ENCODE measurements at places on chromosomes 16 and 17.
A peak's percentile ranks its signal among the peaks of the same experiment; 100 is the strongest.

DNA sequence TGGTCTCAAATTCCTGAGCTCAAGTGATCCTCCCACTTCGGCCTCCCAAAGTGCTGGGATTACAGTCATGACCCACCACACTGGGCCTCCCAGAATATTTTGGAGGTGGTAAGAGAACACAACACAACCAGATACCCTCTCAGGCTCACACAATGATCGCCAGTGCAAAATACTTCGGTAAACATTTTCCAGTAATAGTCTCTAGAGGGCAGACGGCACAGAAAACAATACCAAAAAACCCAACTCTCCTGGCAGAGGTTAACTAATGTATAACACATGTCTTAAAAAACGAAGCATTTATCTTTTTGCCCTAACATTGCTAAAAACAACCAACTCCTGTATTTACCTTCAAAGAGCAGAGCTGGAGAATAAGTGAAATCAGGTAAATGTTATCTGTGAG lies 10.5 kb downstream of the NUFIP2 start:
- no peak for DNase-seq

DNA sequence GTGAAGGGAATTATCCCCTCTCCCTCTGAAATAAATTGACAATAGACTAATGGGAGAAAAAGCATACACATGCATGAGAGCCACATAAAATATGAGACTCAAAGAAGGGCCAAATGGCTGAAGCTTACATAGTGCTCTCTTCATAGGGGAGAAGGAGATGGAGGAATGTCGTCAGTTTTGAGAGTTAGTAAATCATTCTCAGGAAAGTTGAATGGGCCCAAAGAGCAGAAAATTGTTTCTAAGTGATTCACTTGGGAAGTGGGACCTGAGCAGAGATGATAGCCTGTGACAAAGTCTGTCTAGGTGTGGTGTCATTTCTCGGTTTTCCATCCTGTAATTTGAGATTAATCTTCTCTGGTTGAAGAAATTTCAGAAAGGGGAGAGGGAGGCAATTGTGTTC lies 35.0 kb downstream of the BCAS3 start:
- no peak for DNase-seq

DNA sequence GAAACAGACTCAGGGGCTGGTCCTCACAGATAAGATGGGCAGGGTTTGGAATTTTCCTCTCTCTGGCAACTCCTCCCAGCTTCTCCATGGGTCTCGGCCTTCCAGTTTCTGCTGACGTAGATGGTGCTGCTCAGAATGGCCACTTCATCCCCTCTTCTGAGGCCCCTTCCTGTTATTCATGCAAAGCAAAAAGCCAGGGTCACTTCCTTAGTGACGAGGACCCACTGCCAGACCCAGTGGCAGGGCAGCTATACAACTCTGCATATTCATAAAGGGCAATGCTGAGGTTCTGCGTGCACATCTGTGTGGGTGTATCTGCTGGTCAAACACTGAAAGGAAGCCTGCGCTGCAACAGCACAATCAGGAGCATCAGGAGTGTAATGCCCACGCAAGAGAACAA lies 108.8 kb downstream of the WSCD1 start:
- no peak for DNase-seq

- DNase-seq = no peak
Measured at GRCh38 chr17:19705771-19706770, 10.3 kb downstream of the SLC47A2 start.

- peak; percentile 35 for DNase-seq
Measured at GRCh38 chr17:16439303-16439791, 24.0 kb downstream of the TRPV2 start.

DNA sequence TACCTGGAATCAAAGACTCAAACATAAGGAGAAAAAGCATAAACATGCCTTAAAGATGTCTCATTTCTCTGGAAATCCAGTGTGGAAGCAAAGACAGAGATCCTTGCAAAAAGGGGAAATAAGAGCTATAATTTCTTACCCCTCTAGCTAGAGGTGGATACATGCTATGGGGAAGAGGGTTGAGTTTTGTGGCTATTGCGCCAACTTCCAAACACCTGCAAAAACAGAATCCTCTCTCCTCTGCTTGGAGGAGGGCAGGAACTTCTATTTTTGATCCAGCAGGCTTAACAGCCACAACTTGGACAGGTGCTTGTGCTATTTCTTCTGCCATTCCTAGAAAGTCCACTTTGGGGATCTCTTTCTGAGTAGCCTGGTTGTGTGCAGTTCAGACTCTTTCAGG lies 21.5 kb upstream of the NUDT7 start:
- no peak for DNase-seq

- no peak for DNase-seq
Measured at GRCh38 chr16:54363766-54364165, 77.2 kb upstream of the IRX3 start.

DNA sequence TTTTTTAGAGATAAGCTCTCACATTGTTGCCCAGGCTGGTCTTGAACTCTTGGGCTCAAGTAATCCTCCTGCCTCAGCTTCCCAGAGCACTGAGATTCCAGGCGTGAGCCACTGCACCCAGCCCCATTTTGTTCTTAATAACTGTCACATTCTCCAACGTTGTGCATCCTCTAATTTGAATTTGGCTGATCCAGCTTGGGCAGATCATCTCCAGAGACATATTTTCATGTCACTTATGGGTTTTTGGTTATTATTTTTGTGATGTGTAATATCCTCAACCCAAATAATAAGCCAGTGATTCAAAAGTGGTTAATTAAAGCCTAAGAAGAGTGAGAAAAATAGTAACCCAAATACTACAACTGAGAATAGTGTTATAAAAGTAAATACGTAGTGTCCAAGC lies 16.2 kb upstream of the COL1A1 start:
- DNase-seq = no peak

DNA sequence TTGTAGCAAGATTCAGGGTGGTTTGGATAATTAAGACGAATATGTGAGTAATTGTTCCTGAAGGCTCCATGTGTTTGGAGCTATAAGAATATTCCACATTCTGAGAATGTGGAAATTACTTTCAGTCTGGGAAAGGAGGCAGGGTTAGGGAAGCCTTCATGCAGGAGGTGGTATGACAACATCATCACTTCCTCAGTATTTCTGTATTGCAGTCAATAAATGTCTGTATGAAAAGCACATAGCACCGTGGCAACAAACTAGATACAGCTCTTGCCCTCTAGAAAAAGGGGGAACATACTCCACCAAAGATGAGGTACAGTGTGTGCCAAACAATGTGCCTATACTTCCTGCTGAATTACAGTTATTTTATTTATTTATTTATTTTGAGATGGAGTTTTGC lies 26.1 kb upstream of the DHRS7B start:
- no peak for DNase-seq

- no peak for DNase-seq
Measured at GRCh38 chr17:68903286-68903685, 51.9 kb downstream of the ABCA8 start.

DNA sequence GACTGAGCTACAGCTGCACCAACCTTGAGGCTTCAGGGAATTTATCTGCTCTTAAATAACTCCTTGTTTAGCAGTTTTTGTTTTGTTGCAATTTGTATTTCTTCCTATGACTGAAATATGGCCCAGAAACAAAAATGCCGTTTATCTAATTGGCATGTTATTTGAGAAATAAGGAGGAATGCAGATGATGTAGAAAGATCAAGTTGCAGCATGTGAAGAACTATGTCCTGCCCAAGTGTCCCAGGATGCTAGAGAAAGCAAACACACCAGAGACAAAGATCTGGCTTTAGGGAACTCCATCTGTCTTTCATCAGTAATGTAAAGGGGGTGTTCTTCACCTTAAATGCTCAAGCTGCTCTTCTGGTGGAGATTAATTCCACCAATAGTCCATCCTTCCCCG lies 29.7 kb downstream of the USP31 start:
- DNase-seq = no peak

GRCh38 chr16:69918241-69918640 lies 32.9 kb upstream of the CLEC18A start:
- no peak for DNase-seq

DNA sequence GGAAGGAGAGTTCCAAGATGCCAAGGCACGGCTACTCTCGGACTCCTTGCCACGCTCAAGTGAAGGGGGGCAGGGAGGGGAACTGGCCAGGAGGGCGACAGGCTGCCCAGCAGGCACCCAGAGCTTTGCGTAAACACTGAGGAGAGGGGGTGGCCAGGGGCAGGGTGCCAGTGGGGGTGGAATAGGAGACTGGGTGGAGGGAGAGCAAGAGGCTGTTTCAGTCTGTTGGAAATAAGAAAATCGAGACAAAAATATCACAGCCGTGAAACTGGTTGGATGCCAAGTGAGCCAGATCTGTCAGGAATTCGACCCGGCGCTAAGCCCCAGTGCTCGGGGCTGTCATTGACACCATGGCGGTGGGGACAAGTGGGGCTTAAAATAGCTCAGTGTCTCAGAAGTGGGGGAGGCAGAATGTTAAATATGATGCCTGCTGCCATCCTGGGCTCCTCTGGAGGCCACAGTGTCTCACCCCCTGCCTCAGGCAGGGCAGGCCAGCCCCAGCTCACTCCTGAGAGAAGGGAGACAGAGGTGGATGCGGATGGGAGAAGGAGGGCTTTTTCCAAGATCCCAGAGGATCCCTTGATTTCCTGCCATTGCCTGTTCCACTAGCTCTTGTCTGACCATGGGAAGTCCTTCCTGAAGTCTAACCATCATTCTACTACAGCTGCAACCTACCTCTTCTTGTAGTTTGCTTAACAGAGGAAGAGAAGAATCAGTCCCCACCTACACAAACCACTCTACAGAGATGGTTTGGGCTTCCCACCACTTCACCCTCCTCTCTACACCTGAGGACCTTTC lies 9.5 kb downstream of the PNMT start:
- no peak for DNase-seq

DNA sequence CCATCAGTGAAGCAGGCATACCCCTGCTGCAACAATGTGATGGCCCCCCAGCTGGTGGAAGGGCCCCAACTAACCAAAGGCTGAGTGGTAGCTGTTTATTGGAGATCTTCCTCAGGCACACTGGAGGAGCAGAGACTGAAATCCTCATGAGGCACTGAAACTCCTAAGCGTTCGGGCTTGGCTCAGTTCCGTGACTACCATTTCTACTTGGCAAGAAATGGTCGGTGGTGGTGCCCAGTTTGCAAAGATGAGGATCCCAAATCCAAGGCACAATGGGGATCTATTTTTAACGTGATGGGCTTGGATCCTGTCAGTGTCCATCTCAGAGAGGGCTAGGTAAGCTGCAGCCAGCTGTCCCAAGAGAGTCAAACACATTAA lies 82.8 kb downstream of the TNFRSF13B start:
- no peak for DNase-seq

DNA sequence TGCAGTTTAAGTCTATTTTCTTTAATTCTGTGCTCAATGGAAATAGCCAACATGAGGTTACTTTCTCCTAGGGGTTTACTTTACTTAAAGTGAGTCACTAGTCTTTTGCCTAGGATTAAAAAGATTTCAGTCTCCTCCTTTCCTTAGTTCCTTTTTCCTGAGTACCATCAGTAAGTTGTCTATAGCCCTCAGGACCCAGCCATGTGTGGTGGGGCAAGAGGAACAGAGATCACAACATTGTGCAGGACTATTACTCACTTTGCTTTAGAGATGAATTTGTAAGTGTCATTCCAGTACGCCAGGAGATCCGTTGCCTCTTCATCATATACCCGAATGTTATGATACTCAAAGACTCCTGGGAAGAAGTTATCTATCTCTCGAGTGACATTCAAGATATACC lies 27.7 kb upstream of the CORO6 start:
- DNase-seq = no peak

DNA sequence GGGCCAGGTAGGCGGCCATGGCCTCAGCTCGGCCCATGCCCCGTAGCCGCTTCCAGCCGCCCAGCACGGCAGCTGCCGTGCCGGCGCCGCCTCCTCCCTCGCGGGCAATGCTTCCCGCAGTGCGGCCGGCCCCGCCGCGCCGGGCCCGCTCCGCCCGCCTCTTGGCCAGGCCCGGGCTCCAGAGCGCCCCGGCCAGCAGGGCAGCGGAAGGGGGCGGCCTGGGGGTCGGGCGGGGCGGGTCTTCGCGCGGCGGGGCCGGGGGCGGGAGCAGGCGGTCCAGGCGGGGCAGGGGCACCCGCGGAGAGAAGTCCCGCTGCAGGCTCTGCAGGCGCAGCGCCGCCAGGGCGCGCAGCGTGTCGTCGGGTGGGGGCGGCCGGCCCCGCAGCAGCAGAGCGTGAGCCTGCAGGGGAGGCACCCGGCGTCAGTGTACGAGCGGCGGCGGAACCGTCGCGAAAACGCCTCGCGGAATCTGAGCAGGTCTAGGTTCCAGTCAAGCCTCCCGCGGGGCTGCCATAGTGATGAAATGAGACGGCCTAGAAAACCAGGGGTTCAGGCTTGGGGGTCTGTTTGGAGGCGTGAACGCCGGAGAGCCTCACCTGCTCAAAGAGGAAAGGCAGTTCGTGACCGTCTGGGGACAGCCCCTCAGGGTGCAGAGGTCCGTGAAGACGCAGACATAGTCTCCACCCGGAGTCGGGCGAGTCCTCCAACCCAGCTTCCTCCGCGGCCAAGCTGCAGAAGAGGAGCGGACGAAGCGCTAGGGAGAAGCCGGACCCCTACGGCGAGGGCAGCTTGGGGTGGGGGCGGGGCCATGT lies 6.6 kb downstream of the PLEKHH3 start:
- no peak for DNase-seq

- DNase-seq = no peak
Measured at GRCh38 chr17:17109907-17110306, 67.7 kb downstream of the MPRIP start.

DNA sequence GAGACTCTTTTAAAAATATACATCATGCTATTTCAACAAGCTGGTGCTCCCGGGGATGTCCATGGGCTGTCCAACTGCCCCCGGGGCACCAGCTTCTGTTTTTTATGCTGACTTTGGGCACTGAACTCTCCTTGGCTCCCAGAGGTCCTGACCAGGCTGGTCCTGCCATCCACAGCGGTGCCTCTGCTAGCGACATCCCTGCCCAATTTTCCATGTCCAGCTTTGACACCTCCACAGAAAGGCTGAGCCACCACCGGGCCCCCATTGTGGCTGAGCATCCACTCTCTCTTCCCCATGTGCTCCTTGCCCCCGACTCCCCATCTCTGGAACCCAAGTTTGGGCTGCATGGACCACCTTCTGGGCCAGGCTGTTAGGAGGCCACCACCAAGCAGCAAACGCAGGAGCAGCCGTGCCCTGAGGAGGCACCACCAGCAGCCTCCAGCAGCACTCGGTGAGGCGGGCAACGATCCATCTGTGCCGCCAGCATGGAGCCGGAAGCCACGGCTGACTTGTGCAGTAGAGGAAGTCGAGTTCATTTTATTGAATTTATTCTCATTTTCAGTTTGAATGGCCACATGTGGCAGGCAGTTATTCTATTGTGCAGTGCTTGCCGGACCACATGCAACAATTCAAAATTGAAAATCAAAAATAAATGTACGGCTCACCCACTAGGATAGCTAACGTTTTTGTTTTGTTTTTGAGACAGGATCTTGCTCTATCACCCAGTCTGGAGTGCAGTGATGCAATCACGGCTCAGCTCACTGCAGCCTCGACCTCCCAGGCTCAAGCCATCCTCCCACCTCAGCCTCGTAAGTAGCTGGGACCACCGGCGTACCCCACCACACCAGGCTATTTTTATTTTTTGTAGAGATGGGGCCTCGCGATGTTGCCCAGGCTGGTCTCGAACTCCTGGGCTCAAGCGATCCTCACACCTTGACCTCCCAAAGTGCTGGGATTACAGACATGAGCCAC lies 2.8 kb upstream of the MEAK7 start:
- no peak for DNase-seq

GRCh38 chr17:67139784-67140665 lies 95.7 kb downstream of the CACNG1 start:
- no peak for DNase-seq

GRCh38 chr16:55911616-55912015 lies 36.4 kb upstream of the CES5A start:
- no peak for DNase-seq

GRCh38 chr16:1563786-1564185 lies 30.3 kb downstream of the TMEM204 start:
- no peak for DNase-seq
